ENCODE measurements at places on chromosomes 1 and 21. TPM values are rescaled to one million over a fixed set of nuclear protein-coding genes. Genes with fewer than 3 reads are reported as not detected.

DNA sequence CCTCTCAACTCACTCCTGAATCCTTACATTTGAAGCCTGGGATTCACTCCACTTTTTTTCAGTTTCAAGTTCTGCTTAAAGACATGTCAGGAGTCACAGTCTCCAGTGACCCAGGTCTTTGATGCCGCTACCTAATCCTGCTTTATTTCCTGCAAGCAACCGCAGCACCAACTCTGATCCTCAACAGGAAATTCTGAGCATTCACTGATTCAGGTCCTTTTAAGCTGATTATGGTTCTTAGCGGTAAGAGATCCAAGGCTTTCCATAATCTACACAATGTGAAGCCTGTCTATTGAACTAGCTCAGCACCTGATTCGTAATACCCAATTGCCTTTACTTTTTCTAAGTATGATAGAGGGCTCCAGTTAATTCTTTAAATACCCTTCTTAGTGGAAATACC, 43.7 kb upstream of the PIGC start:
- no peak overlapping the region for H3K4me3 ChIP-seq
- H3K4me1 ChIP-seq, result no peaks in the 10 kb centered on the region
- peaks cover 24% of the 10 kb centered on the region for H3K27me3 ChIP-seq
- no peaks in the 10 kb centered on the region for H3K36me3 ChIP-seq
- no peak overlapping the region for H3K27ac ChIP-seq

DNA sequence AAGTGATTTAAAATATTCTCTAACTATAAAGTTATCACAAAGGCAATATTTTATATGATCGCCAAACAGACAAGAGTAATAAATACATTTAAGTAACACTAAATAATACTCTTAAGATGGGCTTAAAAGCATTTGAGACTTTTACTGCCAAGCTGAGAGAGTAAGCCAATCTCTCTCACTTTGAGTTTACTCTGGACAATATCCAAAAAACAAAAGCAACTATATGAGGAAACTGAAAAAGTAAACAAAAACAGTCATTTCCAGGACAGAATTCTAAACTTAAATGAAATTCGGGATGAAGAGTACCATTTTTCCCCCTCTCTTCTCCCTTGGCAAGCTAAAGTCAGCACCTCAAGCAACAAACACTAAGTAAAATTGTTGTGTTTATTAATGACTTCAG, 173.2 kb downstream of the COP1 start:
- H3K4me3 ChIP-seq, result no peak overlapping the region
- peaks cover 7% of the 10 kb centered on the region for H3K4me1 ChIP-seq
- H3K27me3 ChIP-seq, result no peaks in the 10 kb centered on the region
- DNase-seq, result peak; percentile 8
- H3K36me3 ChIP-seq, result no peaks in the 10 kb centered on the region
- no peak overlapping the region for H3K27ac ChIP-seq

The NGF gene
- 12.9 TPM for total RNA-seq

DNA sequence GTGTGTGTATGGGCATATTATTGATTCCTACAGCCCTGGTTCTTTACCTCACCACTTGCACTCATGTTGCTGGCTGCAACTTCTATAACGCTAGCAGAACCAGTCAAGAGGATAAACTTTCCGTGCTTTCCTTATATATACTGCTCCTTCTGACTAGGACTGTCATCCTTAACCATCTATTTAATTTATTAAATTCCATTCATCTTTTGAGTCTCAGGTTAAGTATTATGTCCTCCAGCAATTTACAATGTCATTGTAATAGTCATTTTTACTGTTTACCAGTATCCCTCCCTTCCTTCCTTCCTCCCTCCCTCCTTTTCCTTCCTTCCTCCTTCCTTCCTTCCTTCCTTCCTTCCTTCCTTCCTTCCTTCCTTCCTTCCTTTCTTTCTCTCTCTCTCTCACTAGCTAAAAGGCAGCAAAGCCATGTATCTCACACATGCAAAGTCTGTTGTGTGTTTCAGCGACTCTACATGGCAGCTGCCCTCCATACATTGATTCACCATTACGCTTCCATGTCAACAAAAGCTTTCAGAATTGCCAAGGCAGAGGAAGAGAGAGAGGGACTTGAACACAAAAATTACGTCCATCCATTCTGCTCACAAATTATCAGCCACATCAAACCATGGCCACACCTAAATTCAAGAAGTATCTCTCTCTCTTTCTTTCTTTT, 73.8 kb downstream of the ZNF326 start:
- peaks cover 2% of the 10 kb centered on the region for H3K27me3 ChIP-seq
- H3K4me3 ChIP-seq, result no peak overlapping the region
- DNase-seq, result no peak
- no peak overlapping the region for H3K27ac ChIP-seq

GRCh38 chr1:175138579-175138978, 54.0 kb downstream of the KIAA0040 start:
- peaks cover 2% of the 10 kb centered on the region for H3K4me1 ChIP-seq
- H3K27ac ChIP-seq, result no peak overlapping the region
- no peak overlapping the region for H3K4me3 ChIP-seq
- no peaks in the 10 kb centered on the region for H3K36me3 ChIP-seq
- no peak for DNase-seq
- peaks cover 8% of the 10 kb centered on the region for H3K27me3 ChIP-seq
